Hematopoietic multipotent progenitor cell treated with erythropoietin and hydrocortisone succinate and interleukin-3 and kit ligand, for 15 days (in vitro differentiated cells): ENCODE measurements at places on chromosomes 5 and 9.
A peak's percentile ranks its signal among the peaks of the same experiment; 100 is the strongest.

GRCh38 chr5:91145333-91145620 lies 237.8 kb downstream of the ARRDC3 start:
- no peak for DNase-seq

DNA sequence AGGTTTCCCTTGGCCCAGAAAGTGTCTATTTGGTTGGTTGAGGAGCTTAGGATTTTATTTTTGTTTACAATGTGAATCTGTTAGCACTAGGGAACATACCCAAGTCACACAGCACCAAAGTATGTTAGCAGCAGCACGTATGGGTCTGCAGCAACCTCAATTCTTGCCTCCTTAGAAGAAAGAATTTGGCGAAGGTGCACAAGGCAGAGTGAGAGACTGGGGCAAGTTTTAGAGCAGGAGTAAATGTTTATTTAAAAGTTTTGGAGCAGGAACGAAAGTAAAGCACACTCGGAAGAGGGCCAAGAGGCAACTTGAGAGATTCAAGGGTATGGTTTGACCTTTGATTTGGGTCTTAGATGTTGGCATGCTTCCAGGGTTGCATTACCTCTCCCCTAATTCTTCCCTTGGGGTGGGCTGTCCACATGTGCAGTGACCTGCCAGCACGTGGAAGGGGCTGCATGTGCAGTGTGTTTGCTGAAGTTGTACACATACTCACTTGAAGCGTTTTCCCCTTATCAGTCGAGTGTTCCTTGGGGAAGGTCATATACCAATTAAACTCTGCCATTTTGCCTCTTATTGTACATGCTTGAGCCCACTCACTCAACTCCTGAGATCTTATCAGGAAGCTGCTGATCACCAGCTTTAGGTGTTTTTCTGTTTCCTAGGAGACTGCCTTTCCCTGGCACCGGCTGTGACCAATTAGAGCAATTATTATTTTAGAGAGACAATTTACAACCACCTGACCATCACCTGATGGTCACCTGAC lies 64.9 kb upstream of the SHC3 start:
- DNase-seq = no peak

- DNase-seq = peak; percentile 58
Observed at GRCh38 chr9:87742813-87743428, 17.0 kb downstream of the CTSL start.

- no peak for DNase-seq
Observed at GRCh38 chr5:128464596-128464995, 73.4 kb downstream of the FBN2 start.

DNA sequence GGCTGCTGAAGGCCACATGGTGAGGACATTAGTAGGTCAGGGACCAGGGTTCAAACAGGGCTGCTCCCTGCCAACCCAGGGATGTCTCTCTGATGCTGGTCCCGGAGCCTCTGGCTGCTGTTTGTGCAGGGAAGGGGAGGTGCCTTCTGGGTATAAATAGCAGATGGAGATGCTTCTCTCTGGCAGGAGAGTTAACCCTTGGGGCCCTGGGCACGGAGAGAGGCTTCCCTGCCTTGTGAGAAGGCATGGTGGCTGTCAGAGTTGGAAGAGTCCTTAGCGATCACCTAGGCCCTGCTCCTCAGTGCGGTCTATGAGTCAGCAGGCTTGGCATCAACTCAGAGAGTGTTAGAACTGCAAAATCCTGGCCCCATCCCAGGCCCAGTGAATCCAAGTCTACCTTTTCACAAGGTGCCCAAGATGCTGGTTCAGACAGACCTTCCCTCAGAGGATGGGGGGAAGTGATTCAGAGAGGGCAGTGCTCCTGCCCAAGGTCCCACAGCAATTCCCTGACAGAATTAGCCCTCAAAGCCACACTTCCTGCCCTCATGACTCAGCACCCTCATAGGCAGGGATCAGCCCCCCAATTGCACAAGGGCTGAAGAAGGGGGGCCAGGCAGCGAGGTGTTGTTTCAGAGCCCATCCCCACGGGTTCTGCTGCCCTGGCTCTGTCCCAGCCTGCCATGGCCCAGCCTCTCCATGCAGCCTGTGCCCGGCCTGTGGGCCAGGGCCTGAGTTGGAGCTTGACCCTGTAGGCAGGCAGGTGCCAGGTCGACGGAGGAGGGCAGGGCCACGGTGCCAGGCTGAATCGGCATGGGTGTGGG lies 25.6 kb downstream of the CAMK2A start:
- no peak for DNase-seq

DNA sequence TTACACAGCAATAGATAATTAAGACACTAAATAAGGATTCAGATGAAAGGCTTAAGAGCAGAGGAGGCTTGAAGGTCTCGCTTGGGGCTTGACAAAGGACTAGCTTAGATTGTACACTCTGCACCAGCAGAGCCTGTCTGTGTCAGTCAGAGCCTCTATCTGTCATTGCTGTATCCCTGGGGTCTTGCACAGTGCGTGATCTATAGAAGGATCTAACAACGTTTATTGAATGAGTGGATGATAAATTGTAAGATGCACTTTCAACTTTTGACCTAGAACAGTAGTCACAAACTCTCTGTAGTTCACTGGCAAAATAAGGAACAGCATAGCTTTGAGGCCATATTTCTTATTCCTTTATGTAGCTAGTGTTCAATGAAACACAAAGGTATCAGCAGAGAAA lies 173.5 kb downstream of the ENTREP1 start:
- no peak for DNase-seq

DNA sequence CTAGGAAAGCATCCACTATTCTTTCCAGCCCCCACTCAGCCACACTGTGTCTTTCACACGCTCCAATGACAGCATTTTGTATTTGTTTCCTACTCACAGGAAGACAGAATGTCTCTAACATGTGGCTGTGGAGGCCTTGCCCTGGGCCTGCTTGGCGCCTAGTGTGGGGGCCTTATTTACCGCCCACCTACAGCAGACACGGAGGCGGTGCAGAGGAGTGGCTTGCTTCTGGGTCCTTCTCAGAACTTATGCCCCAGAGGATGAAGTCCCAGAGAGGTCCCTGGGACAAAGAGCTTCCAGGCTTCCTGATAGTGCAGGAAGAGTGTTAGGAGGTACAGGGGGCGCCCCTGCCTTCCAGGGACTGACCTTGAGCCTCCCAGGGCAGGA lies 8.5 kb upstream of the MRNIP start:
- DNase-seq = no peak

- no peak for DNase-seq
Observed at GRCh38 chr9:76619640-76620039, 144.6 kb upstream of the PCA3 start.

GRCh38 chr5:87924436-87924835 lies 344.2 kb downstream of the TMEM161B start:
- DNase-seq = no peak

GRCh38 chr5:159094745-159095144 lies 5.0 kb downstream of the EBF1 start:
- peak; percentile 54 for DNase-seq

DNA sequence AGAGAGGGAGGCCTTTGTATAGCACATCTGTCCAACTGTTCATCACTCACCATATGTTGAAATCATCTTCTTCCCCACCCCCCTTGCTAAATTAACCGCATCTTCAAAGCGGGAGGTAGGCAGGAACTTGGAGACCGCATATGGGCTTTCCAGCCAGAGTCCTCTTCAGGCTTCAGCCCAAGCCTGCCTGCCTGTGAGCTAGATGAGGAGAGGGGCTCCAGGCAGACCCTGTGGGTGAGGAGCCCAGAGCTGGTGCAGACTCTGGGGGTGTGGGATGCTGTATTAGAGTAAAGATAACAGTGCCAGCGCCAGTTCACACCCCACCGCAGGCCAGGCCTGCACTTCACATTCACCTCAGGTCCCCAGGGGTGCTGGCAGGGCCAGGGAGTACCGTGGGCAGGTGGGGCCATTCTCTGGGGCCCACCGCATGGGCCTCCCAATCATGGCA lies 16.2 kb downstream of the PRRC2B start:
- DNase-seq = no peak

GRCh38 chr5:169299663-169300467 lies 1.1 kb downstream of the SLIT3 start:
- no peak for DNase-seq
